ENCODE measurements at places on chromosomes 5 and 9. TPM values are rescaled to one million over a fixed set of nuclear protein-coding genes. Genes with fewer than 3 reads are reported as not detected.

The PLEKHG4B gene
- not detected for total RNA-seq

The OR13C2 gene
- total RNA-seq: not detected

The UGT3A1 gene
- total RNA-seq: not detected

The BOD1 gene
- total RNA-seq: 18.3 TPM

The ATOSB gene
- total RNA-seq: 14.4 TPM

The PGM5 gene
- not detected for total RNA-seq

The HSDL2 gene
- 20.2 TPM for total RNA-seq

The EPB41L4A gene
- total RNA-seq: 0.70 TPM

The ORM2 gene
- total RNA-seq: not detected

The PLAC8L1 gene
- total RNA-seq: not detected

The LCN1 gene
- total RNA-seq: not detected

The PRELID2 gene
- total RNA-seq: 3.7 TPM

The FAT2 gene
- not detected for total RNA-seq
